ENCODE measurements at places on chromosomes 12 and 14.
A peak's percentile ranks its signal among the peaks of the same experiment; 100 is the strongest.

DNA sequence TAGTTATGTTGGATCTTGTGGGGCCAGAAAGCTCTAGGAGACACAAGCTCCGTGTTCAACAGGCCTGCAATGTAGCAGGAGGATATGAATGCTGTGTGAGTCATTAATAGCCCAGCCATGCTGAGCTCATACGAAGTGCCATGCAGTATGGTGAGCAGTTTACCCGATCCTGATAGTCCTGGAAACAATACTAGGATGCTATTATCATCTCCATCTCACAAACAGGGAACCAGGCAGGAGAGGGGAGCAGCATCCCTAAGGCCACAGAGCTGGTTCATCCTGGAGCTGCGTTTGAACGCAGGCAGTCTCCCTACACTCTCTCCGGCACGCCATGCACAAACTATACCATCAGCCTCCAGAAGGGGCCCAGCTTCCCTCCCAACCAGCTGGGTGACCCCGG lies 20.5 kb downstream of the TTC7B start:
- no peak for DNase-seq

DNA sequence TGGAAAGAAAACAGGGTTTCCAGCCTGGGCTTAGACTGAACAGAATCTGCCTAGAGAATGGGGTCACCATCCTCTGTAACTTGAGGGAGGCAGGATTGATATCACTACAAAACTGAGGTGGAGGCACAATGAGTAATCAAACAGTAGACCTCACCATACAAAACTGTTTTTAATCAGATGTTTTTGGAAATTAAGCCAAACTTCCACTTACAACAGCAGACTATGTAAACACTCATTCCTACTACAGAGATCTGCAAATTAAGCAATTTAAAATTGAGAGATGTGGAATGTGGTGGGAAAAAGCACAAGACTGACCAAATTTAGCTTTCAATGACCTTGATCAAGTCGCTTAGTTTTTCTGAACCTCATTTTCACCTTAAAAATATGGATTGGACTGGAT lies 104.3 kb upstream of the SLC38A4 start:
- DNase-seq = no peak

GRCh38 chr12:113476176-113476986 lies 4.7 kb upstream of the LHX5 start:
- no peak for DNase-seq

- DNase-seq = no peak
These were observed 94.6 kb upstream of the PRICKLE1 start for GRCh38 chr12:42683933-42684801.

GRCh38 chr12:120801146-120801545 lies 75.5 kb downstream of the ACADS start:
- no peak for DNase-seq

- DNase-seq = no peak
These were observed 114.0 kb upstream of the MED13L start for GRCh38 chr12:116391501-116391900.

DNA sequence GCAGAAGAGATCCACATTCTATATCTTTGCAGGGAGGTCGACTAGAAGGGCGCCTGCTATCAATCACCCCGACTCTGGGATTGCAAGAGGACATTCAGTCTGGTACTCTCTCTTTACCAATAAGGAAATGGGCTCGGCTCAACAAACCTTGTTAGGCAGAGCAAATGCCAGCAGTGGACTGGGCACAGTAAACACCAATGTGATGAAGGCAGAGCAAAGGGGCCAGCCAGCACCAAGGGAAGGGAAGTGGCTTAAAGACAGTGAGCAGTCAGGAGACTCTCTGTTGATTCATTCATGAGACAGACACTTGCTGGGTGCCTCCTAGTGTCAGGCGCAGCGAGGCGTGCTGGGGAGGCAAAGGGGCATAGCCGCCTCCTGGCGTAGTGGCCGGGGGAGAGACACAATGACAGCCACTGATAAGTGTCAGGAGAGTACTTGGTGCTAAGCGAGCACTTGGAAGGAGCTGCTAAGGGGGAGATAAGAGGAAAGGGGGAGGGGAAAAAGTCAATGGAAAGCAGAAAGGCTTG lies 34.1 kb downstream of the TMCC3 start:
- no peak for DNase-seq

GRCh38 chr12:4388662-4389061 lies 9.2 kb upstream of the FGF23 start:
- no peak for DNase-seq

DNA sequence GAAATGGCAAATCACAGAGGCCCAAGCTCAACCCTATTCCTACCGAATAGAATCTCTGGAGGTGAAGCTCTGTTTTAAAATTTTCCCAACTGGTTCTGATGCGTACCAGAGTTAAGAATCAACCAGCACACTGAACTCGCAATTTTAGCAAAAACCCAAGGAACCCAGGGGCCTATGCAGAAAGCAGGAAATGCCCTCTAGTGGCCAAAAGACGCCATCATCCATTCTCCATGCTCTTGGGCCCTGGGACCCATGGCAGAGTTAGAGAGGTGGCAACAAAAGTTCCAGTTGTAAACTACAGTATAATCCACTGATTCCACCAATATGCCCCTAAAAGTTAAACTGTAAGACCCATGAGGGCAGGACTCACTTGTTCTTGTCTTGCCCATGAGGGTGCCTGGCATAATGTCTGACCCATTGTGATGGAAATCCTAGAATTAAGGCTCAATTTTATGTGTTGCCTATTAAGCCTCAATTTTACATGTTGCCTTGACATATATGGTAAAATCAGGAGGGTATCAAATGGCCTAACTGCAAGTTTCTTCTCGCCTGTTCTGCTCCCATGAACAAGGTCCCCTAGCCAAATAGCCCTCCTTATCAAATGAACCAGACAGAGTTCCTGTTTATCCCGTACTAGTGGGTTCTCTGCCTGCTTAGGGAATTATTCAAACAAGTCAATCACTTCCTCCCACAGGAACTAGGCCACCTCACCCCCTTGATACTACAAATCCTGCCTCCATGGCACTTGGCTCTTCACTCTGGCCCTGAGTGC lies 137.5 kb upstream of the CPM start:
- peak; percentile 46 for DNase-seq

DNA sequence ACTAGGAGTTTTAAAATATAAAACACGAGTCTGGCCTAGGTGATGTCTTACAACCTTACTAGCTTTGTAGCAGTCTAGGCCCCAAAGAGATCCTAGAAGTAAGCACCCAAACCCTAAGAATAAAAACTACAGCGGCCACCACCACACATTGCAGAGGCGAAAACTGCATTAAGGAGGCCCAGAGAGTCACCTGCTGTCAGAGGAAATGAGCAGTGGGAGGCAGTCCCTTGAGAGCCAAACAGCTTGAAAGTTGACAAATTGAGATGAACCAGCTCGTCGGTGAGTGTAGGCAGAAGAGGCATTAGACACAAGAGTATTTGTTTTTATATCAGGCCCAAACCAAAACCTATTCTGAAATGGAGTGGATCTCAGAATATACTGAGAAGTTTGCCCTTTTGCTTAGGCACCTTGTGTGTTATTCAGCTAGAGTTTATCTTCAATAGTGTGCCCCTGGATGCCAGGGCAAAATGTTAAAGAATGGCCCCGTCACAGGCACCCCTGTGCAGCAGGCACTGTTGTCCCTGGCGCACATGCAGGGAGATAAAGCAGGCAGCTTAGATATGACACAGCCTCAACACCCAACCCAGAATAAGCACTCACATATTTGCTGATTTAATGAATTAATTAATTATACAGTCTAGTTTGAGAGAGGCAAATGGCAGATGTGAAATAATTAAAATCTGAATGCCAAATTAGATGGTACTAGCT lies 56.7 kb downstream of the TTC7B start:
- no peak for DNase-seq

- DNase-seq = no peak
These were observed 12.2 kb downstream of the RPH3A start for GRCh38 chr12:112803620-112804282.

DNA sequence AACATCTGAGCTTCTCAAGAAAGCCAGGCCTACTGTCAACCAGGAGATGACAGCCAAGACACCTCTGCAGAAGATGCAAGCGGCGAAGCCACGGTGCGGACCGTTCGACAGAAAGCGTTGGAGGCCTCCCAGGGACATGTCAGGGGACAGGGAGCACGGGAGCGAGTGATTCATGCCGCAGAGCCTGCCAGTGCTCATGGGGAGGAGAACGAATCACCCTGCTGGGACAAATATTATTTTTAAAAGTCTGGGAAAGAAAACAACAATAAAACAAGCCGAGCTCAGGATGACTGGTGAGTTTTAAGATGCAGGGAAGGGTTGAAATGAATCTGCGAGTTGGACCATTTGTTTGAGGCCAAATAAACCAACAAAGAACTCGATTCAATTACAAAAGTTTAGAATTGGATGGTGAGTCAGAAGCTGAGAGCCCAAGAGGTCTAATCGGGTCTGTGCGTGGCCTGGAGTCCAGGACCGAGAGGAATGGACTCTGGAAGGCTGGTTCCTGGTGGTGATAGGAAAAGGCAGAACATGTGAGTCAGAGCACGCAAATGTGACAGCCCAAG lies 91.0 kb downstream of the RBM19 start:
- DNase-seq = no peak

GRCh38 chr12:127172861-127173260 lies 1094.1 kb upstream of the TMEM132C start:
- DNase-seq = no peak

GRCh38 chr14:72500234-72500838 lies 393.6 kb downstream of the DPF3 start:
- DNase-seq = no peak

DNA sequence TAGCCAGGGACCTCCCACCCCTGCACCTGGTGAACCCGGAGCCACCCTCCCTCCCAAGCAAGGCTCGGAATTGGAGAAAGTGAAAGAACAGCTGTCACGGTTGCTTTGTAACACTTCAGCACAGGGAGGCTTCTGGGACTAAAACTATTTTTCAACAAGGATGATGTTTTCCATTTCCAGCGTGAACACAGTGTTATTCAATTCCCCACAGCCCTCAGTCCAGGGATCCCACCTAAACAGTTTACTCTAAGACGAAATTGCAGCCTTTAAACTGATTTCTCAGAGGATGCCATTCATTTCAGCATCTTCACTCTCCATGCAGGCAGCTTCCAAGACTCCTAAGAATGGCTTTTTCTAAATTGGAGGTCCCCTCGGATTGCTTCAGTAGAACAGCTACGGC lies 229.2 kb downstream of the SLC15A4 start:
- DNase-seq = no peak

DNA sequence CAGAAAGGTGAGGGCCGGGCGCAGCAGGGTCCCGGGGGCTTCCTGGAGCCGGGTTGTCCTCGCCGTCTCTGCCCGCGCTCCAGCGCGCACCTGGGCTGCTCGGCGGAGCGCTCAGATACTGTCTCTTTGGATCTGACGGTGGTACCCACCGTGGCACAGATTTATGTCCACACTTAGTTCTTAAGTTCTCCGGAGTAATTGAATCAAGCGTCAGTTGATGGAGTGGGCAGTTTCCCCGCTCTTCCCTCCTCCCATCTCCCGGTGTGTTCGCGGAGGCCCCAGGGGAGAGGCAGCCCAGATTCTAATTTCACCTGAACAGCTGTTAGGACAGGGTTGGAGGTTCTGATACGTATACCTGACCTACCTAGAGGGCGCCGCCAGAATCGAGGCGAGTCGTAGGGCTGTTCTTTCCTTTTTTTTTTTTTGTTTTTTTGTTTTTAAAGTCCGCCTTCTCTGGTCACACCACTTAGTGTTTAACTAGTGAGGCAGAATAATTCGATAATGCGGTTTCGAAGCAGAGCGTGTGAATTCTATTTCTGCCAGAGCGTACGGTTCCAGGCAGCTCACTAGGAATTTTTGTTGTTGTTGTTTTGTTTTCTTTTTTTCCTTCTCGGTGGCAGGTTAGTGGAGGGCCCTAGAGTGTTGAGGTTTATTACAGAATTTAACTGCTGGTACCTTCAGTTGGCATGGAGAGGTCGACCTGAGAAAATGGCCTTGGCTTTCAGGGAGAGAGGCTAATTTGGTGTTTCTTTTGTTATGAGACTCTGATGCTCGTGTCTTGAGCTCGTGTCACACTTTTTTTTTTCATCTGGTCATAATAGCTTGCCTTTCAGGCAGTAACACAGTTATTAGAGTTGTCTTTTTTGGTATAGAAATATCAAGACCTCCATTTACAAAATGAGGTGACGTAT lies 22.3 kb upstream of the GNS start:
- DNase-seq = no peak

GRCh38 chr12:76026643-76027063 lies 4.9 kb downstream of the PHLDA1 start:
- no peak for DNase-seq

DNA sequence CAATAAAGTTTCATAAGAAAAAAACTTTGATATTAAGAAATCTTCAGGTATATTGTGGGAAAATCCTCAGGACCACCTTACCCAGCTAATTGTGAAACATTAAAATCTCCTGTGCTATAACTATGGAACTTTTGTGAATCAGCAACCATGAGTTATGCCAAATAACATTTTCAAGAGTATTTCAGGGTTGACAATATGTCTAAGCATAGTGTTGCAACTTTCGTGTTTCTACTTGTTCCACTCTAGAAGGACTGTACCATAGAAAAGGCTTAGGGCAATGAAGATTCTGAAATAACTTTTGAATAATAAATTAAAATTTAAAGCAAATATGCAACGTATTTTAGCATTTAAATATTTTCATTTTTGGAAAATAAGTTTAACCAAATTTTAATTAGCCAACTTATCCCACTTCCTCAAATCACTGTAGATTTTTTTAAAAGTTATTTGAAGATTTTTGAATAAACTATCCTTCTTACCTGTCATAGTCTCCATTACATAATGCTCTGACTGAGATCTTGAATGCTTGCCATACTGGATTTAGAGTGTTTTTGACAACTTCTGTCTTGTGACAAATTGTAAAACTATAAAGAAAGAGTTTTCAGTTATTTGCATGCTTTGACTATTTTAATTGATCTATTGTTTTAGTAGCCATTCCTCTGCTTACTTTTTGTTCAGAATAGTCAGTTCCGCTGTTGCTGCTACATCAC lies 143.6 kb downstream of the CPNE8 start:
- no peak for DNase-seq

- no peak for DNase-seq
These were observed 321.1 kb upstream of the STXBP6 start for GRCh38 chr14:25371068-25371467.

GRCh38 chr12:62210422-62210821 lies 49.8 kb upstream of the USP15 start:
- no peak for DNase-seq

GRCh38 chr12:120055231-120056000 lies 61.1 kb downstream of the RAB35 start:
- DNase-seq = no peak

- peak; percentile 45 for DNase-seq
These were observed at the start of gene CD63 for GRCh38 chr12:55728939-55729818. Gene CD63 (minus strand): TSS chr12:55729009. CDS start chr12:55728341, 668 bp downstream.

DNA sequence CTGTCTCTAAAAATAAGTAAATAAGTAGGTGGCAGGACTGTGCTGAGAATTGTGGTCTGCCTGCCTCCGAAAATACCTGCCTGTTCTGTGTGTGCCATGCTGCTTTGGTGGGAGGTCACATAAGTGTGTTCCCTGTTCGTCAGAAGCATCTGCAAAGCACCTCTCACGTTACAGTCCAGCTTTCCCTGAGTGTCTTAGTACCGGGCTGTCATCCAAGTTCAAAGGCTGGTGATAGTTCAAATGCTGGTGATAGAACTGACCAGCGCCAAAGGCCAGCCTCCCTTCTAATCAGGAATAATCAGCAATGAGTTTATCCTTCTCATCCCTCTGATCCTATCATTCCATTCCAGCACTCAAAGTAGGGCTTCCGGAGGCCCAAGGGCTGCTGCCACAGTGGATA lies 5.6 kb downstream of the CABP1 start:
- no peak for DNase-seq

- DNase-seq = no peak
These were observed 8.9 kb downstream of the RFLNA start for GRCh38 chr12:124303579-124304313.

GRCh38 chr14:50560931-50561285 lies 963 bp downstream of the ATL1 start:
- DNase-seq = no peak

- DNase-seq = no peak
These were observed 205.2 kb downstream of the KLHL28 start for GRCh38 chr14:44756554-44756953.
